Osteoblast (primary cell): ENCODE measurements at places on chromosomes 7 and 10. TPM values are rescaled to one million over a fixed set of nuclear protein-coding genes. Genes with fewer than 3 reads are reported as not detected.

NOS3 gene
- not detected in 2 replicates for total RNA-seq

GPER1 gene
- total RNA-seq, result 10.3 and 10.5 TPM in 2 replicates

ZNF32 gene
- 34.7 and 36.2 TPM in 2 replicates for total RNA-seq

ADRB1 gene
- total RNA-seq, result not detected in 2 replicates

PAPOLB gene
- under 0.01 and 0.36 TPM in 2 replicates for total RNA-seq

TMEM270 gene
- total RNA-seq, result not detected in 2 replicates
